ENCODE measurements at places on chromosomes 7 and 10. TPM values are rescaled to one million over a fixed set of nuclear protein-coding genes. Genes with fewer than 3 reads are reported as not detected.

DNA sequence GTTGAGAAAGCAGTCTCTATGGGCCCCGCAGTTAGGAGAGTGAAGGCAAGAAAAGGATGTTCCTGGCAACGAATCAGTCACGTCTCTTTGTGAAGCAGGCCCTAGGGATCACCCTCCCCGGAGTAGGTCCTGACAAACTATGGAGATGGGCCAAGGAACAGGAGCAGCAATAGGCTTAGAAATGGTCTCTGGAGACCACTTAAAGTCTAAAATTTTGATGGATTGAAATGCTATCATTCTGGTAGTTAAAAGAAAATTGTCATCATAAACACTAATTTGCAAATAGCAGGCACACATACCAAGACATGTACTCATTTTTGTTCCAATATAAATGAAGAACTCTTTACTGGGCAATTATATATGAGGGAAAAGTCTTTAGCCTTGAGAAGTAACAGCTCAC is 123.5 kb downstream of the ITGB8 start:
- DNase-seq: no peak

GRCh38 chr10:73218431-73219191 is 28.4 kb downstream of the DNAJC9 start:
- peak; percentile 66 for DNase-seq

DNA sequence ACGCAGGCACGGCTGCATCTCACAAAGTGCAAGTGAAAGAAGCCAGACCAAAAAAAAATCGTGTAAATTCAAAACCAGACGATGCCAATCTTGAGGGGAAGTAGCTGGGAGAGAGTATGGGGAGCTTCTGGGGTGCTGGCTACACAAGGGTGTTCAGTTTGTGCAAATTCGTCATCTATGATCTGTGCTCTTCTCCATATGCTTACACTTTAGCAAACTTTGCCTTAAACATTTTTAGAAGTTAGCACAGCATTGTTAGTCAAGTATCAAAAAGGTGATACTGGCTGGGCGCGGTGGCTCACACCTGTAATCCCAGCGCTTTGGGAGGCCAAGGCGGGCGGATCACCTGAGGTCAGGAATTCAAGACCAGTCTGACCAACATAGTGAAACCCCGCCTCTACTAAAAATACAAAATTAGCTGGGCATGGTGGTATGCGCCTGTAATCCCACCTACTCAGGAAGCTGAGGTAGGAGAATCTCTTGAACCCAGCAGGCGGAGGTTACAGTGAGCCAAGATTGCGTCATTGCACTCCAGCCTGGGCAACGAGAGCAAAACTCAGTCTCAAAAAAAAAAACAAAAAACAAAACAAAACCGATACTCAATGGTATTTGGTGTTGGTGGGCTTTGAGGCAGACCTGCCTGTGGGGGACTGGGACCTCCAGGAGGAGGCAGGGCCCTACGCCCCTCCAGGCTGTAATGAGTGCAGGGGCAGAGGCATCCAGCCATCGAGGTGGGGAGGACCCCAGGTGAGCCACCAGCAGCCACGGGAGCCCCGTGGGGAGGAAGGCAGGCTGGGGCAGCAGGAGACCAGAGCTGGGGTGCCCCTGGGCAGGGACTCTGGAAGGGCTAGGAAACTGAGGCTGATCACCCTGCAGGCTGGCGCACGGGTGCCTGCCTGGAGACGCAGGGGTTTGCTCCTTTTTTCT is 150.0 kb downstream of the PRKAG2 start:
- DNase-seq: no peak

GRCh38 chr7:140674899-140675701 is 2.4 kb downstream of the ADCK2 start:
- DNase-seq: peak; percentile 79

- DNase-seq: no peak
Measured at GRCh38 chr7:41742401-41743020, 39.6 kb upstream of the INHBA start.

GRCh38 chr10:131310142-131310541 is 1.4 kb downstream of the TCERG1L start:
- DNase-seq: no peak

DNA sequence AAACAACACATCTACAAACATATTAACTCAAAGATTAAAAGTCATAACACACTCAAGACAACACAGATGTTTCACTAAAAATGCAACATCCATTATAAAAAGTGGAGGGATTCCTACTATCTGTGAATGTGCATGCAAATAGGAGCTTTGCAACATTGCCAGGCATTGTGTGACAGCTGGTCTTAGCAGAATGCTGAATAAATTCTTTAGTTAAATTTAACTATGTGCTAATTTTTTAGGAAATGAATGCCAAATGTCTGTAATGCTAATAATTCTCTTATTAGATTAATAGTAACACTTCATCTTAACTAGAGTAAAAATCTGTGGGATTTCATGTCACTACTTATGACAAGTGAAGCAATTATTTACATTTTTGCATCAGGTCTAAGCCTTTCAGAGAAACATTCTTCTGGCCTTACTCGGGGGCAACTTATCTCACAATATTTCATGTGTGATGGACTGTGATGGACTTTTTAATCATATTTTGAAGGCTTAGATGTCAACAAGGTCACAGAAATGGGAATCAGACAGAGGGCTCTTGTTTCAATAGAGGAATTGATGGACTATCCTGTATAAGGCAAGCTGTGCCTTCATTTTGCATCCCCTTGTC is 524.6 kb upstream of the KCND2 start:
- DNase-seq: no peak

GRCh38 chr7:93115796-93116195 is 2.0 kb downstream of the SAMD9 start:
- DNase-seq: no peak

DNA sequence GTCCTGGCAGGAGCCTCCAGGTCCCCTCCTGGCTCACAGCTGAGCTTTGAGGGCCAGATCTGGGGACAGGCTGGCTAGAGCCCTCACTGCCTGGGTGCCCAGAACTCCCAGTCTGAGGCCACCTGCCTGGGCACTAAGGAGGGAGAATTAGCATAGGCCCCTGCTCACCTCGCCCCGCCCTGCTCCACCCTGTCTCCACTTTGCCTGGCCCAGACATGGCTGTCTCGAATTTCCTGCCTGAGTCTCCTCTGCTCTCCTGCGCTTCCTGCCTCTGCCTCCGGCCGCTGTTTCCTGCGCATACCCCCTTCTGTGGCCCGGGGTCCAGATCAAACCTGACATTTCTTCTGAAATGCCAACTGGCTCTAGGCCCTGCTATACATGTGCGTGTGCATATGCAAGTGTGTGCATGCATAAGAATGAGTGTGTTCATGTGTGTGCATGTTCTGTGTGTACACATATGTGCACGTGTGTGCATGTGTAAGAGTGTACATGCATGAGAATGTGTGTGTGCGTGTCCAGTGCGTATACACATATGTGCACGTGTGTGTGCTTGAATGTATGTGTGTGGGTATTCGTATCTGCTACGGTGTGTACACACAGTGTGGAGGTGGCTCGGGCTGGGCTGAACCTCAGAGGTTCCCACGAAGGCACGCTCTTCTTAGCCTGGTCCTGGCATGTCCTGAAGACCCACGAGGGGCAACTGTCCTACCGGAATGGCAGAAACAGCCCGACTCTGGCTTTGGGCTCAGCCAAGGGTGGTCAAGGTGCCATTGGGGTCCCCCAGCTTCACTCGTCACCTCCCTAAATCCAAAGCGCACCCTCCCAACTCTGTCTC is 64.9 kb downstream of the MYL10 start:
- no peak for DNase-seq

DNA sequence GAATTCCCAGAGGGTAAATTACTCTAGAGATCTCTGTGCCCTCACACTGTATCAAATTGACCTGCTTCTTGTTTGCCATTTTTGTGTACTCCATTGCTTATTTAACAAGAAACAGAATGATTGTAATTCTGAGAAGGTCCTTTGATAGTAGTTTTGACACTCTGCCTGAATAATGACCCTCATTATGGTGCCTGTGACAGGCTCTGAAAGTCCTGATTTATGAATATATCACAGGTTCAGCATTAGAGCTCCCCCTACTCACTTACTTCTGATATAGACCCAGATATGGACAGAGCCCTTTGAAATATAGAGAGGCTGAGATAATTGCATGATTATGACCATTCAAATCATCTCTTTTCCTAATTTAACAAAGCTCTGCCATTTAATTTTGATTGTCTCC is 465.2 kb downstream of the MDFIC start:
- peak; percentile 8 for DNase-seq

GRCh38 chr10:88920198-88920597 is 32.4 kb downstream of the ACTA2 start:
- no peak for DNase-seq

DNA sequence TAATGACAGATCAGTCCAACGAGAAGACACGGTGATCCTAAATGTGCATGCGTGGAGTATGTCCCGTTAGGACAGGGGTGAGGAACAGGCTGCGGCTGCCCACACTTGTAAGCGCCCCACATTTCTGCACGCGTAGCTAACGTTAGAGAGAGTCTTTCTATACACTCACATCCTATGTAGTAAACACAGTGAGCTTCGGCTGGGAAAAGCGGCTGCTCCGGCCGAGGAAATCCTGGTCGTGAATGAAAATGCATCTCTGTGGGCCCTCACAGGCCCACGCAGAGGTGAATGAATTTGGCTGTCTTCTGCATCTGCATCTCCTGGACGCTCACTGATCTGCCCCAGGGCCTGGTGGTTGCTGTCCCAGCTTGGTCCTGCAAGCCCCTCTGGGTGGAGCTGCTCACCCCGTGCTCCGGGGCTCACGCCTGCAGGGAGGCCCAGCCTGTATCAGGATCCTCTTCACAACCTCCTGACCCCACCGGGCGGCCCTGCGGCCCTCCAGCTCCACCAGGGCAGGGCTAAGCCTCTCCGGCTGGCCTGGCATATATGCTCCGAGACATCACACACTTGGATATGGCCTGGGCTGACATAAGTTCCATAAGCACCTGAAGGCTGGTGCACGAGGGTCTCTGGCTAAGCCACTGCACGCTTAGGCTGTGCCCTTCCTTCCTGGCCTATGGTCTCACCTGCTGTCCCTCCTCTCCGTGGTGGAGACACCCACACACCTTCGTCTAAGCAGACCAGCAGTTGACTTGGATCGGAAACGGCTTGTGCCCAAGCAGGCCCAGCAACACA is 117.9 kb upstream of the DIP2C start:
- DNase-seq: no peak

- no peak for DNase-seq
Measured at GRCh38 chr7:30225863-30226613, 58.4 kb upstream of the ZNRF2 start.

GRCh38 chr7:110311556-110311955 is 779.4 kb upstream of the LRRN3 start:
- DNase-seq: no peak

DNA sequence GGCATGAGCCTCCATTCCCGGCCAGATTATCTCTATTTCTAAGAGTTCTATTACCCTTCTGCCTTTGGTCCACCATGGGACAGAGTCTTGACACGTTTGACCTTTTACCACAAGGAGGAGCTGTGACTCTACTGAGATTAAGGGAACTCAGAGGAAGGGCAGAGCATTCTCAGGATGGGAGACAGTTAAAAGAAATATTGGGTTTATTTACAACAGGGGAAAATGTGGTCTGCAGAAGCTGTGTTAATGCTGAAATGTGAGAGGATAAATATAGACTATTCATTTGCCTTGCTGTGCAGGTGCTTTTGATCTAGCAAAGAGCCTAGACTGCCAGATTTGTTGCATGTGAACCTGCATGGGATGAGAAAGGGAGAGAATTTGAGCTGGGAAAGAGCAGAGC is 45.8 kb upstream of the PRSS58 start:
- peak; percentile 85 for DNase-seq

DNA sequence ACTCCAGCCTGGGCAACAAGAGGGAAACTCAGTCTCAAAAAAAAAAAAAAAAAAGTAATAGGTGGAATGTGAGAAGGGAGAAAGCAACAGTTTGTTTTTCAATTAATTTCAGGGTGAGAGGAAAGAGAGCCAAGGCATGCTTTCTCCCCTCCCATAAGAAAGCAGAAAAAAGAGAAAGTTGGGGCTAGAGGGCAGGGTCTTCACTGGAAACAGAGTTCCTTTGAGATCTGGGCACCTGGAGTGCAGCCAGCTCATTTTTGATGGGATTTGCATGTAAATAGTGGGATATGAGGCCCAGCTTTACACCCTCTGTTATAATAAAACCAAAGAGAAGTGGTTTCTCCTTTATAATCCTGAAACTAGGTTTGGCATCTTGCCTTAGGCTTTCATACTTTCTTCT is 13.8 kb upstream of the STOX1 start:
- DNase-seq: no peak

DNA sequence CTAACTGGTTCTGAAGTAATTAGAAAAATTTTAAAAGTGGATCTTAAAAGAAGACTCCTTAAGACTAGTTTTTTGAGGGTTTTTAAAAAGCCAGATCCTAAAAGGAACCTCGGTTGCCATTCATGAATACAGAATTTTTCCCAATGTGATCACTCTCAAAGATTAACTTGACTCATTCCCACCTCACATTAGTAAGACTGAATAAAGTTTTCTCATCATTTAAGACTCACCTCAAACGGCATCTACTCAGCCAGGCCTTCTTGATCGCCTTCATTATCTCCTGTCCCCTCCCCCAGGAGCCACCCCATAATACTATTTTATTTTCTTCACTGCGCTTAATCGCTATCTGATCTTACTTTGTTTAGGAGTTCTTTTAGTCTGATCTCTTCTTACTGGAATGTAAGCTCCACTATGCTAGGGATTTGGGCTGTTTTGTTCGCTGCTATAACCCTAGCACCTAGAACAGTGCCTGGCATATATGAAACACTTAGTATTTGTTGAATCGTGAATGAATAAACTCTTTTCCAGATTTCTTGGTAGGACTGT is 55.9 kb upstream of the PCGF5 start:
- DNase-seq: no peak

GRCh38 chr7:27202018-27202861 is 2.3 kb upstream of the HOXA13 start:
- no peak for DNase-seq

OPN4 gene
- not detected for total RNA-seq

DHTKD1 gene
- total RNA-seq: 17.8 TPM

CCDC6 gene
- total RNA-seq: 15.2 TPM

LRWD1 gene
- 37.2 TPM for total RNA-seq

CRYGN gene
- not detected for total RNA-seq

ZNF479 gene
- total RNA-seq: not detected

MUC3A gene
- total RNA-seq: not detected

ADAMTS14 gene
- total RNA-seq: 0.16 TPM

PMPCB gene
- total RNA-seq: 146 TPM

ELFN1 gene
- 0.11 TPM for total RNA-seq

GIMAP5 gene
- total RNA-seq: 0.35 TPM

Measured in SK-MEL-5 (cell line).